Stimulated activated CD4-positive, alpha-beta T cell treated with anti-CD3 and anti-CD28 coated beads, Interleukin-1b, Interleukin-23, amount 100 ng/mL, for 1 hour (primary cell): ENCODE measurements at places on chromosomes 11 and 22.

GRCh38 chr22:42366806-42367581 is 65.2 kb downstream of the NFAM1 start:
- DNase-seq: no peak

DNA sequence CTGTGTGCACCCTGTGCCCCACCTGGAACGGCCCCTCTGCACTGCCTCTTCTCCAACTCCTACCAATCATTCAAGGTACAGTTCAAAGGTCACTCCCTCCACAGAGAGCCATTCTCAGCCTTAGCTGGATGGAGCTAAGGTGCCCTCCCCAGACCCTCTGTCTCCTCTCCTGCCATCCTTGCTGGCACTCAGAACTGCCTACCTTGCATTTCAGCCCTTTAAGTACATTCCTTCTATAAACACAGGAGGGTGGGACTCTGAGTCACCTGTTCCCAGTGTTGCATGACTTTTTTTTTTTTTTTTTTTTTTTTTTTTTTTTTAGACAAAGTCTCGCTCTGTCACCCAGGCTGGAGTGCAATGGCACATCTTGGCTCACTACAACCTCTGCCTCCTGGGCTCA is 8.6 kb downstream of the TTLL1 start:
- DNase-seq: no peak

- no peak for DNase-seq
Observed at GRCh38 chr22:31241200-31241599, 29.1 kb downstream of the LIMK2 start.

DNA sequence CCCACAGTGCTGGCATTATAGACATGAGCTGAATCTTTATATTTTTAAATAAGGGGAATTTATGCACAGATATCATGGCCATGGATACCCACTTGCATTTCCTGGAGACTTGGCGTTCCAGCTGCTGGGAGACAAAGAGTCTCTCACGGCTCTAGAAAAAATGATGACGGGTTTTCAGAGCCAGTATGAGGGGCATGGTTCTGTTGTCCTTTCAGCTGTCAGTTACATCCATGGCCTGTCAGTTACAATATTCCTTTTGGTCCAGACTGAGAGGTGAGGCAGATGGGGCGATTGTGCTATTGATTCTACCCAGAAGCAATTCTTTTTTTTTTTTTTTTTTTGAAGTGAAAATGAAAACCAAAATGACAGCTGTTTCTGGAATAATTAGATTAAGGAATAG is 29.7 kb downstream of the USH1C start:
- no peak for DNase-seq

DNA sequence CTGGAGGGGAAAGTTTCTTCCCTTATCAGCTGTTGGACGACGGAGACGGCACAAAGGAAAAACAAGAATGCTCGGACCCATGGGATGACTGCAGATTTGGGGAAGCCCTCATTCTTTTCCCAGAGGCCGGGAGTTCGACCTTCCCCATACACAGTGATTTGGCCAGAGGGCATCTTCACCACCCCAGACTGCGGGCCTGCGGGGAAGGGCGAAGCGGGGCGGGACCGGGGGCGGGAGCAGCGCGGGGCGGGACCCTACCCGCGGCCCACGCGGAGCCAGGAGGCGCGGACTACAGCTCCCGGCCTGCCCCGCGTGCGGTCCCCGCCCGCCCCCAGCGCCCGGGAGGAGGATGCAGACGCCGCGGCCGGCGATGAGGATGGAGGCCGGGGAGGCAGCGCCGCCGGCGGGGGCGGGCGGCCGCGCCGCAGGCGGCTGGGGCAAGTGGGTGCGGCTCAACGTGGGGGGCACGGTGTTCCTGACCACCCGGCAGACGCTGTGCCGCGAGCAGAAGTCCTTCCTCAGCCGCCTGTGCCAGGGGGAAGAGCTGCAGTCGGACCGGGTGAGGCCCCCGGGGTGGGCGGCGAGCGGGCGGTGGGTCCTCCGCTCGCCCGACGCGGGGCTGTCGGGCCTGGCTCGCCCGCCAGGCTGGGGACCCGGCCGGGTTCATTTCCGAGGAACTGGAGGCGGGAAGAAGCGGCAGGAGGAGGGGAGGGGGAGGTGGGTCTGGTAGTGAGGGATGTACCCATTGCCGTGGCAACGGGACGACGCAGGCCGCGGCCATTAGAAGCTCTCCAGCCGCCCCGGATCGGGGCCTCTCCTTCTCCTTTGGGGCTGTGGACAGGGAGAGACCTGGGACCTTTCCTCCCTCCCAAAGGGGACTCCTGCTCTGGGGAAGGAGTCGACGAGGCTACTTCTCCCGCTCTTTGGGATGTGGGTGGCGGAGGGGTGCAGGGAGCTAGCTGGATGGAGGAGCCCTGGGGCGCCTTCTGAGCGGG is at the start of gene KCTD17:
Gene KCTD17 (plus strand): TSS at position 352 of the 995 bp plus-strand sequence. CDS start 19 bp downstream, at position 371.
- peak; percentile 56 for DNase-seq

GRCh38 chr11:133747409-133747808 is 97.9 kb downstream of the SPATA19 start:
- no peak for DNase-seq

DNA sequence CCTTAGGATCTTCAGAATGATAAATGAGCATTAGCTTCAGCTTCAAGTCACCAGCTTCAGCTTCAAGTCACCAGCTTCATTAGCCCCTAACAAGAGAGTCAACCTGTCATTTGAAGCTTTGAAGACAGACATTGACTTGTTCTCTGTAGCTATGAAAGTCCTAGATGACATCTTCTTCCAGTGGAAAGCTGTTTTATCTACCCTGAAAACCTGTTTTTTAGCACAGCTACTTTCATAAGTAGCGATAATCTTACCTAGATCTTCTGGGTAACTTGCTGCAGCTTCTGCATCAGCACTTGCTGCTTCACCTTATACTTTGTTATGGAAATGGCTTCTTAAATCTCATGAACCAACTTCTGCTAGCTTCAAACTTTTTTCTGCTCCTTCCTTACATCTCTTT is 85.7 kb downstream of the PGR start:
- DNase-seq: no peak

GRCh38 chr11:120386318-120386717 is 50.1 kb downstream of the ARHGEF12 start:
- DNase-seq: no peak
